ENCODE measurements at places on chromosomes 3 and 15.

DNA sequence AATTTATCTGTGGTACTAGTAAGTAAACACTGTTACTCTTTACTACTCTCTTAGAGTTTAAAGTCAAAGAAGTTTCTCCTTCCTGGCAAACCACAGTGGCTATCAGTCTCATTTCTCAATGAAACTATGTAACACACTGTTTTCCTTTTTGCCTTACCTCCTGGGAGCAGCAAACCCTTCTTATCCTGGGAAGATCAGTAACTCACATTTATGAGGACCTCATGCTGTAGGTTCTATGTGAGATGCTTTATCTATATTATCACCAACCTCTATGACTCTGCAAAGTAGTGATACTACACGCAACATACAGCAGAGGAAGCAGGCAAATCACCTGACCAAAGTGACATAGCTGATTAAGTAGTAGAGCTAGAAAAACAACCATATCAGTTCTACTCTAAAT is 35.3 kb downstream of the PBRM1 start:
- DNase-seq: peak; percentile 11

- DNase-seq: peak; percentile 67
Observed at GRCh38 chr15:72285927-72286516, 13.7 kb upstream of the PARP6 start.

GRCh38 chr3:78003090-78003489 is 963.2 kb downstream of the ROBO2 start:
- no peak for DNase-seq

DNA sequence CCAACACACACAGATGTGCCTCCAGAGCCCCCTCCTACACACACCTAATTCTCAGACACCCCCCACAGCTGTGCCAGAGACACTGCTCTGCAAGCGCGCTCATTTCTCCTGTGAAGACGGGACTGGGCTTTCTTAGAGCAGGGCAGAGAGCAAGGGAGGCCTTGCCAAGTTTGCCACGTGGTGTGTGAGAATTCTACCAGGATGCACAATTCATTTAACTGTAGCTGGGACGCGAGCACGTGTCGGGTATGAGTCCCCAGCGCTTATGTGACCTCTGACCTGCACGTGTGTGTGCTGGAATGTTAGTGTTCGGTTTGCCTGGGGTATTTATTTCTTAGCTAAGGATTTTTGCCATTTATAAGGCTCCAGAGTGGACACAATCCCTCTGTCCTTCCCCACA is 37.0 kb downstream of the FEM1B start:
- no peak for DNase-seq

DNA sequence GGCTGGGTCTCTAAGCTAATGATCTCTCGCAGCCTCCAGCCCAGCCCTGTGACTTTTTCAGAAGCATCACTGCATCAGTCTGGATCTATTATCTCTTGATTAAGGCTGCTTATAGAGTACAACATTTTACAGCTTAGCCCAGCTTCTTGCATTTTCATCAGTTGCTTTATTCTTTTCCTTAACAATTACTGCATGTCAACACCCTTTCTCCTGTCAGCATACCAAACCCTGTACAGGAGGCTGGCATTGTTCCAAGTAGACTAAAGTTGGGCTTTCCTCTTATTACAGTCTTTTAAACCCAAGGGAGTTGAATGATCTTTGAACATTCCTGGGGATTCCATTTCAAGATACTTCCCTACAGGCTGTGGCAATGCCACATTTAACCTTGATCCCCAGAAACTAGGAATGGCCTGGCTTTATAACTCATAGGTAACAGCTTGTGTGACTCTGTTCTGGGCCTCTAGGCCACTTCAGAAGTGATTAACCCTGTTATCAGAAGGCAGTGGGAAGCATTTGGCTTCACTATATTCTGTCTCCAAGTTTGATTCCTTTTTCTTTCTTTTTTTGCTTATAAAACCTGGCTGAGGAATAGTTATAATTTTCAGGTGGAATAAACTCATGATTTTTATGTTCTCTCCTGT is 182.9 kb downstream of the KCNMB2 start:
- DNase-seq: no peak

DNA sequence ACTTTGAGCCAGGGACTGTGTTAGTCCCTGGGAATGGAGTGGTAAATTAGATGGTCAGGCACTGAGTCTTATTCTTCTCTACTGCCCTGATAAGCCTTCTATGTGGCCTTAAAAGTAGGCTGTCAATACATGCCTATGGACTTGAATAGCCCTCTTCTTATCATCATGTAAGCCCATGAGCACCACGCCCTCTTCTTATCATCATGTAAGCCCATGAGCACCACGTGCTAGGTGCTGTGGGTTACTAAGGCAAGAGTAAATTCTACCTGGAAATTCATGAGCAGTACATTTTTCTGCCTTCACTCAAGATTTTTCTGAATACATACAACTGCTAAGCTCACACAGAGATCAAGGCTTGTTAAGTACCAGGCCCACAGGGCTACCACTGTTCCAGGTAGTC is 68.5 kb downstream of the DHX30 start:
- DNase-seq: peak; percentile 77

GRCh38 chr3:136022529-136023263 is 57.2 kb downstream of the PPP2R3A start:
- DNase-seq: no peak
